Cardiac septum (tissue), 1 donor: ENCODE measurements at places on chromosomes 11 and 22.

GRCh38 chr11:31301549-31302510 lies 67.7 kb downstream of the DCDC1 start:
- DNase-seq: no peak

- DNase-seq: no peak
These were observed 9.4 kb downstream of the GSTP1 start for GRCh38 chr11:67592880-67593564.

GRCh38 chr22:37088750-37089408 lies 20.6 kb downstream of the TMPRSS6 start:
- no peak for DNase-seq

- no peak for DNase-seq
These were observed 4.8 kb upstream of the SAA2 start for GRCh38 chr11:18253233-18253632.

- DNase-seq: no peak
These were observed 90.5 kb upstream of the XKR3 start for GRCh38 chr22:16915701-16916100.
